Vagina (tissue), 2 donors: ENCODE measurements at places on chromosomes 13 and 19.
A peak's percentile ranks its signal among the peaks of the same experiment; 100 is the strongest.

- DNase-seq = no peak
Observed at GRCh38 chr13:74560325-74560724, 426.1 kb upstream of the KLF12 start.

- no peak for DNase-seq
Observed at GRCh38 chr13:95552208-95552538, 347 bp upstream of the CLDN10 start.

- no peak for DNase-seq
Observed at GRCh38 chr13:78382491-78382890, 220.9 kb downstream of the POU4F1 start.

DNA sequence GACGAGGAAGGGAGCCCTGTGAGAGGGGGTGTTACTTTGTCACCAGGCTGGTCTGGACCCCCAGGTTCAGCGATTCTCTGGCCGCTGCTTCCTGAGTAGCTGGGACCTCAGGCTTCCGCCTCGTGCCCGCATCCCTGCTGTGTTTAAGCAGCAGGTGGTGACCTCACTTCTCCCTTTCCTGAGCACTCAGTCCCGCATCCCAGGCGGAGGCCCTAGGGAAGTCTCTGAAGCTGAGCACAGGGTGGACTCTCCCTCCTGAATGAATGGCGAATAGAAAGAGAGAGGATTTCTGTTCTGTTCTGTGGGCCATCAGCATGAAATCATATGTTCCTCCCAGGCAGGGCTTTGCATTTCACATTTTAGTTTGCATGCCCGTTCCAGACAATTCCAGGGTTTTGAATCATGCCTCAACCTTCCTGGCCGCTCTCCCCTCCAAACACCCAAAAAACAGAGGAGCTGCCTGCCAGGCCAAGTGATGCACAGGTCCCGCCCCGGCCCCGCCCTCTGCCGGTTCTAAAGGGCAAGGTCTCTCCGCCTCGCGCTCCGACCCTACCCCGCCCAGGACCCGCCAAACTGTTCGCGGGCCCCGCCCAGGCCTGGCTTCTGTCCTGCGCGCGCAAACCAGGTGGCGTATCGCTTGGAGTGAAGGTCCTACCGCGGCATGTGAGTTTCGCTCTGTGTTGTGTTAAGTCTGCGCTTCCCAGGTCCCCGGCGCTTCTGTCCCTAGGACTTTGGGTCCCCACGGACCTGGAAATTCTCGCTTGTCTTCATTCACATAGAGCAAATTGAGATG lies 35.1 kb upstream of the ZNF808 start:
- DNase-seq = no peak

DNA sequence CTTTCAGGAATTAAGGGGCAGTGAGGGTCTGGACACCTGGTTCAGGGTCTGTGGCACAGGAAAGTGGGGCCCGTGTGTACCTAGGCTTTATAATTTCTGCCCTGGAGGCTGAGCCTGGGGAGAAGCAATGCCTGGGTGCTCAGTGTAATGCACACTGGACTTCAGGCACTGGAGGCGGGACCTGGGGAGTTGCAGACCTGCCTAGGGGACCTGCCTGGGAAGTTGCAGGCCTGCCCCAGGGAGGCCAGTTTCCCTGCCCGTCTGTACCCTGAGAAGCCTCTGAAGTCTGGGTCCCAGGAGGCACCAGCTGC lies 2.5 kb upstream of the TMEM59L start:
- no peak for DNase-seq

DNA sequence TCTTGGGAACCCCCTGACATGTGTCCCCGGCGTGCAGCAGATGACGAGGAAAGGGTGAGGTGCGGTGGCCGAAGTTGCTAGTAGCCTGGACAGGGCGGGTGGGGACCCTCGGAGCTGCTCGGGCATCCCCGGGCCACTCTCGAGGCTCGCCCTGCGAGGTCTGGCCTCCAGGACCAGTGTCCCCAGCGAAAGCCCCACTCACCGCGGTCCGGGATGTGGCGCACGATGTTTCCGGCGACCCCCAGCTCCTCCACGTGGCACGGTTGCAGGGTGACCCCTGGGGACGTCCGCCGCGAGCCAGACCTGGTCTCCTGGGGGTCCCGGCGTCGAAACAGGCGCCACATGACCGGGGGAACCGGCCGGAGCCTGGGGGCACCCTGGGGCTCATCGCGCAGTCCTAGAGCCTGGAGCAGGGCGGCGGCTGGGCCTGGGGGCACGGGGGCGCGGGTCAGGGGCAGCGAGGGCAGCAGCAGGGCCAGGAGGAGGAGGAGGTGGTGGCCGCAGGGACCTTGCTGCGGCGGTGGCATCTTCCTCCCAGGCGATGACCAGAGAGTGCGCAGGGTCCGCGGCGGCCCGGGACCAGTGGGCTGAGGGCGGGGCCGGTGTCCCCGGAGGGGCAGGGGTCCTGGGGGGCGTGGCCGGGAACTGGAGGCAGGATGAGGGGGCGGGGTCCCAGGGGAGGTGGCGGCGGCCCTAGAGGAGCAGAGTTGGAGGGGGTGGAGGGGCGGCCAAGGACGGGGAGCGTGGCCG lies 26.0 kb downstream of the CERS1 start:
- no peak for DNase-seq

GRCh38 chr13:99151516-99151915 lies 49.1 kb upstream of the UBAC2 start:
- DNase-seq = no peak

DNA sequence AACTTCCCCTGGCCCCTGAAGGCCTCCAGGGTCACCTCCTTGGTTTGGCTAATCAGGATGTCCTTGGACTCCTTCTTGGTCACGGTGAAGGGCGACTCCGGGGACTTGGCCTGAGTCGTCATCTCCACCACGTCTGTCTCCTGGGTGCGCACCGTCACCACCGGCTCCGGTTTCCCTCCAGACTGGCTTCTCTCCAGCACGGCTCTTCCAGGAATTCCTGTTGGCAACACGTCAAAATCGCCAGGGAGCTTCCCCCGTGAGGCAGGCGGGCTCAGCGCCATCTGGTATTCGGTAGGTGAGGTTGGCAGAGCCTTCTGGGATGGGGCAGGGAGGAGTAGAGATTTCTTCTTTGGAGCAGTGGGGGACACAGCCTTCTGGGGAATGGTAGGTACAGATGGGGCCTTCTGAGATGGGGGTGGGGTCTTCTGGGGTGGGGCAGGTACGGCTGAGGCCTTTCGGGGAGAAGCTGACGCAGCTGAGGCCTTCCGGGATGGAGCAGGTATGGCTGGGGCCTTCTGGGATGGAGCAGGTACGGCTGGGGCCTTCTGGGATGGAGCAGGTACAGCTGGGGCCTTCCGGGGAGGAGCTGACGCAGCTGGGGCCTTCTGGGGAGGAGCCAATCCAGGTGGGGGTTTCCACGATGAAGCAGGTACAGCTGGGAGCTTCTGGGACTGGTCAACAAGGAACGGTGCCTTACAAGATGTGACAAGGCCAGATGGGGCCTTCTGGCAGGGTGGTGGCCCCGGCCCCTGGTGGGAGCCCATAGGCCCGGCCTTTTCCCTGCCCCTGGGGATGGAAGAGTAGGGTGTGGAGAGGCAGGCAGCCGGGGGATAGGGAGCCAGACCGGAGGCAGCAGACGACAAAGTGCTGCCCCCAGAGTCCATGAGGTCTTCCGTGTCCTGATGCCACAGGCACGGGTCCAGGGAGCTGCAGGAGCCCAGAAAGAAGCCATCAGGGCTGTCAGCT lies 3.8 kb downstream of the GARIN5B start:
- DNase-seq = no peak

- DNase-seq = no peak
Observed at GRCh38 chr13:81540777-81541176, 1199.9 kb upstream of the SPRY2 start.

- DNase-seq = no peak
Observed at GRCh38 chr19:6801485-6802086, 29.1 kb downstream of the VAV1 start.

DNA sequence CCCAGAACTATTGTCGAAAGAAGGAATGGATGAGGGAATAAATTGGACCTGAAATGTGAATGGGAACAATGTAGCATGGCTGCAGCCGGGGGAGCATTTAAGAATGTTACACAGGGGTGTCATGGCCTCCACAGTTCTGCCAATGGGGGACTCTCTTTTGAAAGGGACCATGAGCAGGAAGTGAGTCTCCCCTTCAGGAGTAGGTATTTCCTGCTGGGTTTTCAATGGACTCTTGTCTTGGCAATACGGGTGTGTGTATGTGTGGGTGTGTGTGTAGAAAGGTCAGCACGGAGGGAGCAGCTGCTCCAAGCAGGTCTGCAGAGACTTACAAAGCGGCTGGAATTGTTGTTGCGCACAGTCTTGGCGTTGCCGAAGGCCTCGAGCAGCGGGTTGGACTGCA lies 24.4 kb downstream of the MYO1F start:
- no peak for DNase-seq

GRCh38 chr19:45451131-45451849 lies 16.5 kb upstream of the FOSB start:
- DNase-seq = no peak

- no peak for DNase-seq
Observed at GRCh38 chr13:73090823-73091187, 32.0 kb downstream of the KLF5 start.

DNA sequence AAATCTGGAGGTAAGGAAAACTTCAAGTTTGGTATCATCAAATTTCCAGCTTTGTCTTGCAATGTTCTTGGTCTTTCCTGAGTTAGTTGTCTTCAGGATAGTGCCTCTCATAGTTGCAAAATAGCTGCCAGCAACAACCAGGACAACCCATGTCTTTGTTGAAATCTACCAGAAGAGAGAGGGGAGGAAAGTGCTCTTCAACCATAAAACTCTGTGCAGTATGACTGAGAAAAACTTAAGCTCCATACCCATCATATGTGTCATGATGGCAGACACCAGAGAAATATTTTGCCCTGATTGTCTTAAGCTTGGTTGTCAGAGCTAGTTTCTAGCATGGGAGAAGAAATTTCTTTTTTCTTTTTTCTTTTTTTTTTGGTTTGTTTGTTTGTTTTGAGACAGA lies 103.3 kb downstream of the SPRY2 start:
- no peak for DNase-seq

GRCh38 chr19:46250076-46250735 lies 20.7 kb downstream of the IGFL1 start:
- DNase-seq = no peak

- no peak for DNase-seq
Observed at GRCh38 chr19:662207-662961, 630 bp downstream of the RNF126 start.

DNA sequence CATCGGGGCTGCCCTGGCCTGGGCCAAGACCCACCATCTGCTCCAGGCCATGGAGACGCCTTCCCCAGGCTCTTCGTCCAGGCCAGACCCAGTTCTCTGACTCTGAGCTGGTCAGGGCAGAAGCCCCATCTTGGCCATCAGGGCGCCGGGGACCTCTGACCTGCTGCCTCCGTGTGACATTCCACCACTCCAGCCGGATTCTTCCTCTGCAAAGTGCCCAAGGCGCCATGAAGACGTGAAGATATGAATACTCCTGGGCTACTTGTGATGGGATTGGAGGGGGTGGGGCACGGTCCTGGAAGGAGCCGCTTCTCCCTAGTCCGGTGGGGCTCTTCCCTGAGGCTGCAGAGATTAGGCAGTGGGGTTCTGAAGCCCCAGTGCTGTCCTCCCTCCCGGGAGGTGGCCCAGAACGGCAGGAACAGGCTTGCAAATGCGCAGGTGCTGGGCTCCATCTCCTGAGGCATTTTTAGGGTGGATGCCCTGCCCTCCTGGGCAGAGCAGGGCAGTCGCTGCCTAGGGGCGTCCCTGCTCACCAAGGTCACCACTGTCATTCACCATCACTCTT lies 26.0 kb upstream of the SLC7A10 start:
- no peak for DNase-seq

DNA sequence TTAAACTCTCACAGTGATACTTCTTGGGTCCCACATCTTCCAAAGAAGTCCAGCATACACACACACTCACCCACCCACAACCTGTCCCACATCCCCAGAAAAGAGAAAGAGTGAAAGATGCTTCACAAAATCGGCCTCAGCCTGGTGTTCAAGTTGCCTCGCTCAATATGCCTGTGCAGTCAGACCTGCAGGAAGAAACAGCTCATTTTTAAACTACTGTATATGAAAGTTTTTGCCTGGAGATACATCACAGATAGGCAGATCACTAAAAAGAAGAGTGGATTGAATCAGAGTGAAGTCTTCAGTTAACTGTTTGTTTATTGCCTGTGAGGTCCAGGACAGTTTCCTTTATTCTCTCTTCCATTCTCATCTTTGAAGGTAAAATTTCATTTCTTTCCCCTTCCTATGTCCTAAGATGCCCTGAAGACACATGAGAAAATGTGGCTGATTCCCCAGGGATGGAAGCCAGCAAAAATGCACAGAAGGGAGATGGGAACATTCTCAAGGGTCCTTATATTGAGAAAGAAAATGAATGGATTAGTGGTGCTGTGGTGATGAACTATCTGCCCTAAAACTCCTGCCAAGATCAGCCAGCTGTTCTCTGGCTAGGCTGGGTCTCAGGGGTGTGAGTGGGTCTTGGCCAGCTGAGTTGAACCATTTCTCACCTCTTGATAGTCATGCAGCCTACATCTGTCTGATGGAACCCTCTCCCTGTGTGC lies 259.0 kb downstream of the ITGBL1 start:
- no peak for DNase-seq

- no peak for DNase-seq
Observed at GRCh38 chr19:4542896-4543841, 3.3 kb upstream of the LRG1 start.

GRCh38 chr13:52950436-52950956 lies 78.1 kb upstream of the OLFM4 start:
- no peak for DNase-seq

DNA sequence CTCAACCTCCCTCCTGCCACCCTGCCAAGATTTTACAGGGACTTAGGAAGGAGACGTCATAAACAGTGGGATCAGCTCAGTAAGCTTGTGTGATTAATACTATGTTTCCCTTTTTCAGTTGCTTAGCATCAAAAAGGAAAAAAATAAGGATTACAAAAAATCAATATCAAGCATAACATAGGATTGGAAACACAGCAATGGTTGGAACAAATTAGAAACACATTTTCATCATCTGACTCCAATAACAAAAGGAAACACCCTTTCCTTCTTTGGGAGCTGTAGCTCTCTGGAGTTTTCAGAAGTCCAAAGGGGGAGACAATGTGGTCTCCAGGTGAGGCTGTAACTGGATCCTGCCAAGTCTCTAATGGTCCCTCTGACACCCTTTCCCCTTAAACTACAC lies 233.4 kb downstream of the B3GLCT start:
- DNase-seq = no peak

DNA sequence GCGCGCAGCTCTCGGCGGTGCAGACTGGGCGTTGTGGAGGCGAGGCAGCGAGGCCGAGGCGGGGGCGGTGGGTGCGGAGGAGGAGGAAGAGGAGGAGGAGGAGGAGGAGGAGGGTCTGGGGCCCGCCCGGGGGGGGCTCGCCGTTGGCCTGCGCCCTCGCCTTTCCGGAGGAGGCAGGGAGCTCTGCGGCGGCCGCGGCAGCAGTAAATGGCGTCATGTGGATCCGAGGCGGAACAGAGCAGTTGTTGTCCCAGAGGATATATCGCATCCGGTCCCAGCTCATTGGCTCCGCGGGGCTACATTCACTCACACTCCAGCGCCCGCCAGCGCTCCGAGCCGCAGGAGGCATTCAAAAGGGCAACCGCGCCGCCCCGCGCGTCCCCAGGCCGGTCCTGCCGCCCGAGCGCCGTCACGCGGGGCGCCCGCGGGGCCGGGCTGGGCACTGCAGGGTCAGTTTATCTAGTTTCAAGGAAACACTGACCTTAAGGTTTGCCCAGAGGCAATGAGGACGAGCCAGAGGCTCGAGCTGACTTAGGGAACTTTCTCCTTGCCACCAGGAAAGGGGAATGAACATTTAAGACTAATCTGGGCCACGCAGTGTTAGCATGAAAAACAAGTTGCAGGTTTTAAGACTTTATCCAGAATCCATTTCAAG lies at the start of gene SPRY2:
SPRY2 (minus strand) TSS at position 26 of the 655 bp plus-strand sequence. CDS start 3,421 bp downstream, outside the sequence.
- DNase-seq = peak; percentile 98
